ENCODE measurements at places on chromosomes 1 and 21.

DNA sequence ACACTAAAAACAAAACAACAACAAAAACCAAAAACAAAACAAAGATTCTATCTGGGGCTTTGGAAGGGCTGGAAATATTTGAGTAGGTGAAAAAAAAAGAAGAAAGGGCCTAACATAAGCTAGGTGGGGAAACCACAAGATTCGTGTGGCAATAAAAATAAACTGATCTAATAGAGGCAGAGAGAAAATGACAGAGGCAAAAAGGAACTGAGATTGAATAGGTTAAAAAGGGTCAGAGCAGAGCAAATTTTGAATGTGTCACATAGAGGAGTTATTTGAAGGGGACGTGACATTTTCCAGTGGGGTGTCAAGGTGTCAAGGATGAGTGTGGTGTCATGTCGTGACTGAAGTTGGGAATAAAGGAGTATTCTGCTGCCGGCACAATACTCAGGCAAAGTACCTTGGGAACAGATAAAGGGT, 65.2 kb upstream of the RALGPS2 start:
- DNase-seq: no peak

DNA sequence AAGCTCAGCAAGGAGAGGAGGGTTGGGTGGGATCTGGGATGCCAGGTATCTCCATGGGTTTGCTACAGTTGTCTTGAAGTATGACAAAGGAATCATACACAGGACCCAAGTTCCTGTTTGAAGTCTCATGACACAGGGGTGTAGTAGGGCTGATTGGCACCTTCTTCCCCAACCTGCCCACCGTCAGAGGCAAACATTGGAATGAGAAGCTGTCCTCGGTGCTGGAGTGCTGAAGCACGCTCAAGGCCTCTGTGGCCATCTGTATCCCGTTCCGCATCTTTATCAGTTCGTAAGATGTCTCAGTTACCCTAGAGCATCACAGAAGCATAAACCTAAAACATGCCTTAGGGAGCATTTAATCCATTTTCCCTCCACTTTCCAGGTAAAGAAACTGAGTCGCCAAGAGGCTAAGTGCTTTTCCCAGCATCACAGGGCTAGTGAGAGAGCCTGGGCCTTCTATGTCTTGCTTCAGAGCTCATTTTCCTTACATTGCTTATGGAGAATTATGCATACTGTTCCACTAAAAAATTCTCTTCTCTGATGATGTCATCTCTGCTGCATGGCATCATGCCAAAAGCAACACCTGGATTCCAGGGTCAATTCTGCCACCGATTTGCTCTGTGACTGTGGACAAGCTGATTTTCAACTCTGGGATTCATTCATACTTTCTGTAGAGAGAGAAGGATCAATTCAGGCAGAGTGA, 34.2 kb downstream of the VWA5B1 start:
- DNase-seq: no peak

DNA sequence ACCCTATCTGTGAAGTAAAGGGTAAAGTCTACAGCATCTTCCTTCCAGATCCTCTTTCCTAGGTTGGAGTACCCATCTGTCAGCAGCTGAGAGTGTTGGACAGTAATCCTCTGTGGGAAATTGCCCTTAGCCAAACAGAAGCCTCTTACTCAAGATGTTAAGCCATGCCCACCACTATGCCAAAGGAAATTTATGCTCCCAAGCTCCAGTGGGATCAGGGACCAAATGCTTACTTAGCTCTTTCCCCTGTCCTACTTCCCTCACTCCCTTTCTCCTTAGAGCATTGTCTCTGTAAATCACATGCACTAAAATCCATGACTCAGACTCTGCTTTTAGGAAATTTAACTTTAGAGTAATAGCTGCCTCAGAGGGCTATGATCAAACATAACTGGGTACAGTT, 254.0 kb downstream of the BRINP2 start:
- DNase-seq: no peak

GRCh38 chr1:195663549-195664280, 944.5 kb downstream of the KCNT2 start:
- no peak for DNase-seq

- no peak for DNase-seq
These were observed 75.5 kb downstream of the PRDM2 start for GRCh38 chr1:13775459-13775858.

DNA sequence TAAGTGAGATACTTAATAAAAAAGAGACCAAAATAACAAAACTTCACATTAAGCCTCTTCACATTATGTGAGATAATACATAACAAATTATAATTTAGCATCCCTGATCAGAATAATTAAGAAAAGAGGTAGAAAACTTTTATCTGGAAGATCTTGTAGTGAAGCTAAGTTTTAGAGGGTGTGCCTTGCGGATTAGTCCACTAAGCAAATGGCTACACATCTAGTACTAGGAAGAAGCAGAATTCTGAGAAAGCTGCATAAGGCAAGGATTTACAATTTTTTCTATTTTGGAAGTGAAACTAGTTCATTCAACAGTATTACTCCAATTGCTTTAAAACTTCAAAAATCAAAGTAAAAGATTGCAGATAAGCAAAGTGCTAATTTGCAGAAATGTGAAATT, 3.5 kb downstream of the YOD1 start:
- DNase-seq: no peak

GRCh38 chr1:161710560-161710959, 3.5 kb downstream of the FCRLA start:
- DNase-seq: no peak

DNA sequence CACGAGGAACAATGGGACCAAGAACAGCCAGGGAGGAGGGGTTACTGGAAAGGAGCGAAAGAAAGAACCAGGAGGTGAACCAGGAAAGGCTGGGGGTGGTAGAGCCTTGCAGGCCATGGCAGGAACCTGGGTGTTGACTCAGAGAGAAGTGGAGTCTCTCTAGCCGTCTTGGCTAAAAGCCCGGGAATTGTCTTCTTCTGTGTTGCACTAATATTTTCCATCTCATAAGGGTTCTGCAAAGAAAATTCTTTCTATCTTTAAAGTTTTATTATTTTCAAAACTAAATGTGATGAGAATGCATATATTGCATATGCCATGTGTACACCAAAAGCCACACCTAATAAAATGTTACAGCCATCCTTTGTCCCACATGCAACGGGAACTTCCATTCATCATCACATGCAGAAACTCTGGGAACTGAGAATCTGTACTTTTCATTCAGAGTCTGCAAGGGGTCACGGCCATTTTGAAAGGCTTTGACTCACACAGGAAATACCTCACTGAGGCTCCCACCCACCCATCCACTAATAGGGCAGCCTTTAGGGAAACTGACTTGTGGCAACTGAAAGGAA, 38.0 kb downstream of the ERG start:
- no peak for DNase-seq

DNA sequence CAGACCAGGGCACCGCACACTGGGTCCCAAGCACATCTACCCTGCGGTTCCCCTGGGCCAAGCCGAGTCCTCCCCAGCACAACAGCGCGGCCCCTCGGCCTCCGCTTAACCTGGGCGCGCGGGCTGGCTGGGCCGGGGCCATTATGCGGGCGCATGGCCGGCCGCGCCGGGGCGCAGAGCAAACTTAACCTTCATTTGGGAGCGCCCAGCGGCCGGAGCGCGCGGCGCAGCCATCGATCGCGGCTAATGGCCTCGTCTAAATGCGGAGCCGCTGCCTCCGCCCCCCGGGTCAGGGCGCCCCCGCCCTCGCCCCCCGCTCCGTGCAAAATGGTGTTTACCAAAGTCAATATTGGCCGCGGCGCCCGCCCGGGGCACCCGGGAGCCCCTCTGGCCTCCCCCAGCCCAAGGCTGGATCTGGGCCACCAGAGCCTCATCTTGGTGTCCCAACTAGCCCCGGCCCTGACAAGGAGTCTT, 272.1 kb downstream of the TRABD2B start:
- no peak for DNase-seq

GRCh38 chr21:40615505-40616376, 231.2 kb downstream of the DSCAM start:
- no peak for DNase-seq

GRCh38 chr1:71276466-71276865, 195.6 kb upstream of the ZRANB2 start:
- DNase-seq: no peak

DNA sequence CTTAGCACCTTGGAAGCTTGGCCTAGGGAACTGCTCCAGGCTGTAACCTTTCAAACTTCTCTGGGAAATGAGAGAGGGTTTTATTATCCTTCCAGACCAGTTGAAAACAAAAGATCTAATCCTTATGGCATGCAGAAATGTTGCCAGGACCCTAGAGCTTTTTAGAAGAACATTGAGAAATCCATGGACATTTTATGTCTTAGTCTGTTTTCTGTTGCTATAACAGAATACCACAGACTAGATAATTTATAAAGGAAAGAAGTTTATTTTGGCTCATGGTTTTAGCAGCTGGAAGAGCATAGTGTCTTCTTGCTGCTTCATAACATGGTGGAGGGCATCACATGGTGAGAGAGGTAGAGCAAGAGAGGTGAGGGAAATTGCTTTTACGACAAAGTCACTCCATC, 25.8 kb downstream of the OSBPL9 start:
- no peak for DNase-seq

GRCh38 chr1:150985179-150985825, 3.2 kb downstream of the ANXA9 start:
- DNase-seq: no peak

- no peak for DNase-seq
These were observed 29.4 kb upstream of the RNPC3 start for GRCh38 chr1:103496014-103496635.

- no peak for DNase-seq
These were observed 2.2 kb downstream of the MAP7D1 start for GRCh38 chr1:36157973-36158826.

GRCh38 chr1:204409836-204410687, 1.6 kb downstream of the PPP1R15B start:
- DNase-seq: no peak

DNA sequence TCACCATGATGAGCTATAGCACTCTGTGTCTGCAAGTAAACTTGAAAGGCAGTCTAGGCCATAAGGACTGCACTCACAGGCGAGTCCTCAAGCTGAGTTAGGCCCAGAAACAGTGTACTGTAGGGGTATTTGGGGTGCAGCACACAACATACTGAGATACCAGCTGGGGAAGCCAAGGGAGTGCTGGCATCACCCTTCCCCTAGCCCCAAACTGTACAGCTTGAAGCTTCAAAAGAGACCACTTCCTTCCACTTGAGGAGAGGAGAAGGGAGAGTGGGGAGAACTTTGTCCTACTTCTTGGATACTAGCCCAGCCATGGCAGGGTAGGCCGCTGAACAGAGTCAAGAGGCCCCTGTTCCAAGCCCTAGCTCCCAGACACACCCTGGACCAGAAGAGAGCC, 24.2 kb upstream of the SNX7 start:
- no peak for DNase-seq

DNA sequence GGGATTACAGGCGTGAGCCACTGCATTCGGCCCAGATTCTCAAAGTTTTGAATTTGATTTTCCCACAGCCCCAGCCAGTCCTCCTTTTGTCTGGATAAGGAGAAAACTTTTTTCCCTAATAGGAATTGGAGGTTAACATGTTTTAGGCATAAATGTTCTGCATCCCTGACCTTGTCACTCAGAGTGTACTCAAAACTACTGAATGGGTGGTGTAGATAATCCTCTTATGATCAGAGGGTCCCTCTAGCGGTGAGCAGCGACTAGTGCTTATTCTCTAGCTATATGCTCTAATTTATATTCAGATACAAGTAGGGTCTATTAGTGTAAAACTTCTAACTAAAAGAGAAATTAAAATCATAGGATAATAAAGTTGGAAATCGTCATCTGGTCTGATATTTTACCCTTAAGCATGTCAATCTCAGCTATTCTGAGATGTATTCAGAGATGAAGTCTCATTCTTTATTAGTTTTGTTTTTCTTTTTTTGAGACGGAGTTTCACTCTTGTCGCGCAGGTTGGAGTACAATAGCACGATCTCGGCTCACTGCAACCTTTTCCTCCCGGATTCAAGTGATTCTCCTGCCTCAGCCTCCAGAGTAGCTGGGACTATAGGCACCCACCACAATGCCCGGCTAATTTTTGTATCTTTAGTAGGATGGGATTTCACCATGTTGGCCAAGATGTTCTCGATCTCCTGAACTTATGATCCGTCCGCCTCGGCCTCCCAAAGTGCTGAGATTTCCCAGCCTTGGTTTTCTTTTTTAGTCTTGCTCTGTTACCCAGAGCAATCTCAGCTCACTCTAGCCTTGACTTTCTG, 2.7 kb upstream of the PSMD4 start:
- DNase-seq: peak; percentile 43

Measured in activated T-cell treated with anti-CD3 and anti-CD28 coated beads for 1 hour (primary cell).